ENCODE measurements at places on chromosomes 16 and 17. TPM values are rescaled to one million over a fixed set of nuclear protein-coding genes. Genes with fewer than 3 reads are reported as not detected.

- DNase-seq: no peak
These were observed 63.3 kb downstream of the TUBD1 start for GRCh38 chr17:59829217-59830006.

DNA sequence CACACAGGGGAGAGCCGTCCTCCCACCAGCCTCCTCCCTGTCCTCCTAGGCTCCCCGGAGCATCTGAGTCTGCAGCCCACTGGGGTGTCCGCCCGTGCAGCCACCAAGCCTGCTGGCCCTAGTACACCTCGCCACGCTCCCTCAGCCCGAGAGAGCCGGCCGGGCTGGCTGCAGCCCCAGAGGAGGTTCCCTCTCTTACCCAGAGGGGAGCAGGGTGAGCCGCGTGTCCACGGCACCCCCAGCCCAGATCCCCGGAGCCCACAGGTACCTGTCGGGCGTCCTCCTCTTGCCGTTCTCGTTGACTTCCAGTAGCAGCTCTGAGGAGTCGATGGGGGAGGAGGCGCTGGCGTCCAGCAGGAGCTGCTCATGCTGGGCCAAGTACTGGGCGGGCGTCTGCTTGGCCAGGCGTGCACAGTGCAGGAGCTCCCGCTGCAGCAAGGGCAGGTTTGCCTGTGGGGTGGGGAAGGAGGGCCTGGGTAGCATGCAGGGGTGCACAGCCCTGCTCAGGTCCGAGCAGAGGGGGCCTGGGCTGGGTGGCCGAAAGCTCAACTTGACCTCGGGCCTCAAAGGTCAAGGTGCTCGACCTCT lies 19.3 kb upstream of the PABPN1L start:
- DNase-seq: no peak

DNA sequence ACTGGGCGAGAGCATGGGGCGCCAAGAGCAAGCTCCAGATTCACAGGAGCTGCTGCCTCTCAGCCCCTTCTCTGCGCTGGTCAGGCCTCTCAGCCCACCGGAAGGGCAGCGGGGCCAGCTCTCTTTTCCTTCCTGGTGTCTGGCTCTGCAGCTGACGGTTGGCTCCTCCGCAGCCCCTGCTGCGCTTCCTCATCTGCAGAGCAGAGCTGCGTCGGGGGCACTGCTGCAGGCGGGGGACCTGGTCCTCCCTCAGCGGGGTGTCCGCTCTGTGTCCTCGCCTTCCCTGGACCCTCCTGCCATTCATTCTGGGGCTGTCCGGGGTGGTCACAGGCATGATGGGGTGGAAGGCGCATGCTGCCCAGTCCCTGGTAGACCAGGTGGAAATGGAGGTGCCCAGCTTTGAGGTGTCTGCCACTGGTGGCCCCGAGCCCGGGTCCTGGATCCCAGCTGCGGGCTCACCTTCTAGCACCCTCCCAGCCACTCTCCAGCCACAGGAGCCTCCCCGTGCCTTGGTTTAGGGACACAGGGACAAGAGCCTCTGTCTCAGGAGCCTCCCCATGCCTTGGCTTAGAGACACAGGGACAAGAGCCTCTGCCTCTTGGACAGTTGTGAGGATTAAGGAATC lies 84.8 kb downstream of the IRF8 start:
- no peak for DNase-seq

DNA sequence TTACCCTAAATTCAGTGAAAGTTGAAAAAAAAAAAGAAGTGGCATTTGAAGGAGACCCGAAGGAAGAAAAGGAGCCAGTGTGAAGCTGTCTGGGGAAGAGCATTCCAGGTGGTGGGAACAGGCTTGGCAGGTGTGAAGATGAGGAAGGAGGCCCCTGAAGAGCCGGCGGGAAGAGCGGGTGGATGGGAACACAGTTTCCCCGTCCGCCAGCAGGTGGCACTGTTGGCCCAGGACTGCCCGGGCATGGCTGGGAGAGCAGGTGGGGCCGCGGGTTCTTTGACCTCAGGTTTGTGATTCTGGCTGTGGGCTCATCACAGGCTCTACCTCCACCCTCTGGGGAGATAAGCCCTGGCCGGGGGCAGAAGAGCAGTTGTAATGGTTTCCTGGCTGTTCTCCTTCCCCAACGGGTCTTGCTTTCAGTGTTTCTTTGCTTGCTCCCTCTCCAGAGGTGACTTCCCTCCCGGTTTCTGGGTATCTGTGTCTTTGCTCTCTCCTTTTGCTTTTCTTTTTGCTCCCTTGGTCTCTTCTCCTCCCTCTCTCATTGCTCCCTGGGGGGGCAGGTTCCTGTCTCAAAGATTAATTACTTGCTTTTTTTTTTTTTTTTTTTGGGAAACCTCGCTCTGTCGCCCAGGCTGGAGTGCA lies 32.3 kb downstream of the RAP1GAP2 start:
- no peak for DNase-seq

NETO2 gene
- 30.2 TPM for polyA plus RNA-seq

- DNase-seq: no peak
These were observed 10.5 kb upstream of the PLK1 start for GRCh38 chr16:23668225-23668624.

- DNase-seq: no peak
These were observed 6.2 kb upstream of the C17orf113 start for GRCh38 chr17:42056635-42057034.

DNA sequence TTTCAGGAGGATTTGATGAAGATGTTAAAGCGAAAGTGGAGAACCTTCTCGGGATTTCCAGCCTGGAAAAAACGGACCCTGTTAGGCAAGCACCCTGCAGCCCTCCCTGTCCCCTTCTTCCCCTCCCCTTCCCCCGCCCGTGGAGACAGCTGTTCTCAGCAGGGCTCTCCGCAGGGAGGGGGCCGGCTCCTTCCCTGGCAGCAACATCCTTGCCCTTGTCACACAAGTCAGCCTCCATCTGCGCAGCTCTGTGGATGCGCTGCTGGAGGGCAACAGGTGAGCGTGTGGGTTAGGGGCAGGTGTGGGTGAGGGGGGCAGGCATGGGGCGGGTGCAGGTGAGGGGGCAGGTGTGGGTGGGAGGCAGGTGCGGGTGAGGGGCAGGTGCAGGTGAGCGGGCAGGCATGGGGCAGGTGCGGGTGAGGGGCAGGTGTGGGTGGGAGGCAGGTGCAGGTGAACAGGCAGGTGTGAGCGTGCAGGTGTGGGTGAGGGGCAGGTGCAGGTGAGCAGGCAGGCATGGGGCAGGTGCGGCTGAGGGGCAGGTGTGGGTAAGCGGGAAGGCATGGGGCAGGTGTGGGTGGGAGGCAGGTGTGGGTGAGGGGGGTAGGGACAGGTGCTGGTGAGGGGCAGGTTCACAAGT lies 9.4 kb downstream of the CYBC1 start:
- no peak for DNase-seq

GRCh38 chr17:11056926-11057325 lies 184.1 kb upstream of the SHISA6 start:
- DNase-seq: no peak

GRCh38 chr16:82400046-82400445 lies 226.7 kb upstream of the CDH13 start:
- DNase-seq: no peak

G6PC1 gene
- polyA plus RNA-seq: 4.3 TPM

DNA sequence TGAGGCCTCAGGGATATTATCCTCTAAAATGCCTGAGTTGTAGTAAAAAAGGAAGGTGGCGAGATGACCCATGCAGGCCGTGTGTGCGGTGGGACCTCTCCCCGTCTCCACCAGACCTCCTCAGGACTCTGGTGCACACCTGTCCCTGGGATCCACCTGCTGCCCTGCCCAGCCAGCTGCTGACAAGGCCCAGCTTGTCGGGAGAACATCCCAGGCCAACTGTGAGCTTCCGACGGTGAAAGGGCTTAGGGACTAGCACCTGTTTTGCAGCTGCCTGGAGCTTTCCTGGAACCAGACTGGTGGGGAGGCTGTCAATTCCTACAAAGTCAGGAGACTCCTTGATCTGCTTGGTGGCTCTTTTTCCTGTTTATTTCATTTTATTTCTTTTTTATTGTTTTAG lies 11.6 kb downstream of the IL34 start:
- DNase-seq: no peak

GRCh38 chr17:28256370-28256769 lies 62.6 kb upstream of the TMEM97 start:
- no peak for DNase-seq

GRCh38 chr17:81250286-81251093 lies 11.4 kb downstream of the NDUFAF8 start:
- DNase-seq: no peak
